Astrocyte of the hippocampus (primary cell): ENCODE measurements at places on chromosomes 13 and 19.

- peak; percentile 90 for DNase-seq
Observed at GRCh38 chr13:98083507-98083906, 59.4 kb upstream of the FARP1 start.

DNA sequence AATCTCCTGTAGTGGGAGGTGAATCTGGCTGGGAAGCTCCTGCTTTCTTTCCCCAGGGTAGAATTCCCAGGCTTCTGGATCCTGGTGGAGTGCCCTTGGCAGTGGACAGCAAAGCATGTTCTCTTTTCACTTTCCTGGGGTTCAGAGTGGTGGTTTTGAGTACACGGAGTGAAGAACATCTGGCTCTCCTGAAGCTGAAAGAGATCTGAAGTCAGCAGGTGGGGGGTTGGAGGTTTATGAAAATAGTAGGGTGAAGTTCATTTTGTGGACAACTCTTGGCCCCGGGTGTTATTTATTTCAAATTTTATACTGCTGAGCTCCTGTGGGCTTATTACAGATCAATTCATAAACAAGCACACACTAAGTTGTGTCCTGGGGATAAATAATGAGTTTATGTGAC is 497.3 kb downstream of the KLF5 start:
- no peak for DNase-seq

GRCh38 chr19:12786141-12786870 is 5.0 kb upstream of the JUNB start:
- no peak for DNase-seq

DNA sequence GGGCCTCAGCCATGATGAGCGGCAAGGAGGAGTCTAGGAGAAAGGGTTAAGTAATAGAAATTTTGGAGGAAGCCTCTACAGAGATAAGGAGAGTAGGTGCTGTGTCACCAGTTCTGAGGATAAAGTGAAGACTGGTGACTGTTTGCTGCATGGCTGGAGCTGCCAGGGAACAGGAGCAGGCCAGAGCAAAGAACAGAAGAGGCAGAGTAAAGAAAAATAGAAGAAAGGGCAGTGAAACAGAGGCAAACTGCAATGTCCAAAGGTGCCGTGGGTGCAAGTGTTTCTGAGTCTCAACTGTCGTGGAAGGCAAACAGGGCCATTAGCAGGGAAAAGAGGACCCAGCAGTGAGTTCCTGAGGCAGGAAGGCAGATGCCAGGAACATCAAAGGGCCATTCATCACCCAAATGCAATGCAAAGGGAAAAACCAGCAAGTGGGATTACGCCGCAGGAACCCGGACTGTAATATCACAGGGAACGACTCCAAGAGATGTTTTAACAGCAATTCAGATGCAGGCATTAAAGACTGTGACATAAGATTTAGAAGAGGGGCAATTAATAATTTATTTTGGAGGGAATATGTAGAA is 318.3 kb downstream of the FOXO1 start:
- peak; percentile 24 for DNase-seq

- DNase-seq: no peak
Observed at GRCh38 chr19:1871630-1872029, 8.3 kb upstream of the KLF16 start.

GRCh38 chr19:10544242-10544752 is 593 bp downstream of the ATG4D start:
- DNase-seq: no peak

- no peak for DNase-seq
Observed at GRCh38 chr13:51044023-51044665, 66.9 kb downstream of the C13orf42 start.

DNA sequence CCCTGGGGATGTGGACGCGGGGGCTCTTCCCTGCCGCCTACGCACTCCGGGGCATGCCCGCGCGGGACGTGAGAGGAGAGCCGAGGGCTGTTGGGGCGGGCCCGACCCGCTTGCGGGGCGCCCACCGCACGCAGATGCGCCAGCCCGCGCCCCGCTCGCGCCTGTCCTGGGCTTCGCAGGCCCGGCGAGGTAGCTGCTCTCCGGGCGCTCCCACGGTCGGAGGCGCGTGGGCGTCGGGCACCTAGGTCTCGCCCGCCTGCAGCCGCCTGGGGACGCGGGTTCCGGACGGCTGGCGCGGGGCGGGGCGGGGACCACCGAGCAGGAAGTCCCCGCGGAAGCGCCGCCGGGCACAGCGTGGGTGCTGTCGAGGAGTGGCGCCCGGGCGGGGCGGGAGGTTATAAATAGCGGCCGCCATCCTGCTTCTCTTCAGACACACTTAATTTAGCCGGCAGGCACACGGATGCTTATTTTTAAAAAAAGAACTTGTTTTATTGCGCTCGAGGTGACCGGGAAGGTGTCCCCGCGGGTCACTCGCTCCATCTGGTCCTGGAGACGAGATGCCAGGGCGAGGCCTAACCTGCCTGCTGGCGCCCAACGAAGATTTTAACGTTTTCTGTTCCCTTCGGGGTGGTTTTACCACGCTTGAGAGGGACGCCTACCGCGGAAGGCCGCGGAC is 561 bp upstream of the GJA3 start:
- peak; percentile 20 for DNase-seq

GRCh38 chr13:64441740-64442139 is 2788.4 kb downstream of the PCDH9 start:
- no peak for DNase-seq

DNA sequence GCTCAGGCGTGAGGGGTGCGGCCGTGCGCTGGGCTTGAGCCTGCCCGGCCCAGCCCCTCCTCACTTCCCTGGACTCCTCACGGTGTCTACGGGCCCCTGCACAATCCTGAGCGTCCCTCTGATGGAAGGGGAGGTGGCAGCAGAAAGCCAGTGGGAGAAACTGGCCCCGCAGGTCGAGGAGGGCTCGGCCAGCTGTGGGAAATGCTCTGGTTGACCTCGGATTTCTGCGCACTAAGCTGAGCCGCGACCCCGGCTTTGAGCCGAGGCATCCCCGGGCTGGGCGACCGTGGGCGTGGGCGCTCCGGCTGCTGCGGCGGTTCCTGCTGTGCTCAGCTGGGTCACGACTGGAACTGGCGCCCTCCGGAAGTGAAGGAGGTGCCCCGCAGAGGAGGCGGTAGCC is 70.1 kb downstream of the ZNF208 start:
- DNase-seq: no peak
